GM13976 (cell line): ENCODE measurements at places on chromosomes 1 and 21.

DNA sequence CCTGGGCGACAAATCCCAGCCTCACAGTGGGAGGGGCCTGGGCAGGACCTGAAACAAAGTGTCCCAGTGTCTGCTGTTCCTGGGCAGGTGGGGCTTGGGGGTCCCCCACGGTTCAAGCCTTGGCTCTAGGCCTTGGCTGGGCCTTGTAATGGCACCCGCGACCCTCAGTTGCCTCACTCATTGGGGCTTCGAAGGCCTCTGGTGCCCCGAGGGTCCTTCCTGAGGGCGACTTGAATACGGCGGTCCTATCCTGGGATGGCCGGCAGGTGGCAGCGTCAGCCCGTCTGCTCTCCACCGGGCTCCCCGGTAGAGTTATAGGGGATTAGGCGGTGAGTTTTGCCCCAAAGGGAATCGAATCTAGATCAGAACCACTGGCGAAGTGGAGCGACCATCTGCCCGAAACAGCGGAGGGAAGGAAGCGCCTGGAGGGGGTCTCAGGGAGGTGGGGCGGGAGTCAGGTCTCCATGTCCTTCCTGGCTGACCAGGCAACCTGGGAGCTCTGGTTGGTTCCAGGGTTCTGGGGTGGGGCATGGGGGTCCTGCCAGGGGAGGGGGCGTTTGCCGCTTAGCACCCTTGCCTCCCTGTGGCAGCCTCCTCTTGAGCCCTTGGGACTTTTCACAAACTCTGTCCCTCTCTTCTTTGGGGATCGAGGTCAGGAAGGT is 2.1 kb upstream of the PEX10 start:
- DNase-seq = peak; percentile 90

DNA sequence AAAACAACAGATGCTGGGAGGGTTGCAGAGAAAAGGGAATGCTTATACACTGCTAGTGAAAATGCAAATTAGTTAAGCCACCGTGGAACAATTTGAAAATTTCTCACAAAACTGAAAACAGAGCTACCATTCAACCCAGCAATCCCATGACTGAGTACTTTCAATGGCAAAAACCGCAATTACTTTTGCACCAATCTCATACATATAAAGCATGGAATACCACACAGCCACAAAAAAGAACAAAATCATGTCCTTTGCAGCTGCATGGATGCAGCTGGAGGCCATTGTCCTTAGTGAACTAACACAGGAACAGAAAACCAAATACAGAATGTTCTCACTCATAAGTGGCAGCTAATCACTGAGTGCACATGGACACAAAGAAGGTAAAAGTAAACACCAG is 6.3 kb upstream of the OR2T8 start:
- no peak for DNase-seq

DNA sequence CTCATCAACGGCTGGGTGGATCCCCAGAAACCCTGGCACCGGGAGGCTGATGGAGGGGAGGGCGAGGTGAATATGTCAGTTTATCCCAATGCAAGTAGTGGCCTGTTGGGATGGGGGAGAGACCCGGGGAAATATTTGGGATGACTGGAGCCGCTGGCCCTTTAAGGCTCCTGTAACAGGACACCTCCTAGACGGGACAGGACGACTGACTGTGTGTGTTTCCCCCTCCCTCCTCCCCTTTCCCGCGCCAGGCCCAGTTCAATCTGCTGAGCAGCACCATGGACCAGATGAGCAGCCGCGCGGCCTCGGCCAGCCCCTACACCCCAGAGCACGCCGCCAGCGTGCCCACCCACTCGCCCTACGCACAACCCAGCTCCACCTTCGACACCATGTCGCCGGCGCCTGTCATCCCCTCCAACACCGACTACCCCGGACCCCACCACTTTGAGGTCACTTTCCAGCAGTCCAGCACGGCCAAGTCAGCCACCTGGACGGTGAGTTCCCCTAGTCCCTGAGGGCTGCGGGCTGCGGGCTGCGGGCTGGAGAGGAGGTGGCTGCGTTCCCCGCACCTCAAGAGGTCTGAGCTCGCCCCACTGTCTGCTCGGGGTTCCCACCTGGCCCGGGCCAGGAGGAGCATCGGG is 44.8 kb upstream of the CCDC27 start:
- no peak for DNase-seq

DNA sequence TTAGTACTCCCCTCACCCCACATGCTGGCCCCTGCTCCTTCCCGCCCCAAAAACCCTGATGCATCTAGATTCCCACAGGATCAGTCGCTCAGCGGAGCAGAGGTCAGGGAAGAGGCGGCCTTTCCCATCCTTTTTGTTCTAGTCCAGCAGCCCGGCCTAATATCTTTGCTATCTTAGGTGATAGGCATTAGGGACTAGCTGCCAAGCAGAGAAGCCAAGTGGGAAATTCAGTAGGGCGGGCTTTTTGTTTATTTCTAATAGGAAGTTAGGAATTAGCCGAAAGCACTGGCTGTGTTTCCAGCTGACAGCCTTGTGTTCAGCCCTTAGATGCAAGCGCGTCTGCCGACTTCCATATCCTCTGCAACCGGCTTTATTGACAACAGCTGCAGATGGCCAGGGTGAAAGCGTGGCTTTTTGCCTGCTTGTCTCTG is 59.0 kb upstream of the BCAR3 start:
- DNase-seq = no peak

DNA sequence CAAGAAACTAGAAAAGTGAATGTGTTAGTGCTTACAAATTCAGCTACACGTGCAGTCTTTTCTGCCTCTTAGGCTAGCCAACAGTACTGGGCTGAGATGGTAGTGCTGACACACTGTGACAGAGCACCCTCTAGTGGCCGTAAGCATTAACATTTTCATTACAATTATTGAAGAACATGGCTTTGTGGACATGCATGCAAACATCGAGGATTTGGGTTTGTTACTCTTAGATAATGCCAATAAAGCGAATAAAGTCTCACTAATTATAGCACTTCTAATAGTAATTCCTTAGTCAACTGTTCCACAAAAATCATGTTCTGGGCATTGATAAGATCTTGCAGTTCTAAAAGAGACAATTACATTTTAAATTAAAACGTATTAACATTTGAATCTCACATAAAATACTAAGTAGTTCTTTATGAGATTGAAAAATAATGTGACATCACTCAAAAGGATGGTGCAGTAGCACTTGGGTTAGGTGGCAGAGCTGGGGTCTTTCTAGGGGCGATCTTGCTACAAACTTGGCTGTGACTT is 47.1 kb downstream of the MYSM1 start:
- peak; percentile 61 for DNase-seq

DNA sequence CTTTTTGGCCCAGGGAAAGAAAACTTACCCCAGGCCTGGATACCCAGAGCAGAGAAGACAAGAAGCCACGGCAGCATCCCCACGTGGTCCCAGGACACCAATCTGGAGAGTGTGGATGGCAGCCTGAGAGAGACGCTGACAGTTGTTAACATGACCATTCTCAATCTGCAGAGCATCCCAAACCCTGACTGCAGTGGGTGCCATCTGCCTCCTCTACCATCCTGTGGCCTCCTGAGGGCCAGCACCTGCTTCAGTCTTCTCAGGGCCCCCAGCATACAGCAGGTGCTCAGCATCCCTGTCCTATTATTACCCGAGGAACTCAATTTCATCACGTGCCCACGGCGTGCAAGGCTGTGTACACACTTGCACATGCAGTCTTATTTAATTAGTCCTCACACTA is 785 bp downstream of the PGLYRP4 start:
- DNase-seq = no peak

DNA sequence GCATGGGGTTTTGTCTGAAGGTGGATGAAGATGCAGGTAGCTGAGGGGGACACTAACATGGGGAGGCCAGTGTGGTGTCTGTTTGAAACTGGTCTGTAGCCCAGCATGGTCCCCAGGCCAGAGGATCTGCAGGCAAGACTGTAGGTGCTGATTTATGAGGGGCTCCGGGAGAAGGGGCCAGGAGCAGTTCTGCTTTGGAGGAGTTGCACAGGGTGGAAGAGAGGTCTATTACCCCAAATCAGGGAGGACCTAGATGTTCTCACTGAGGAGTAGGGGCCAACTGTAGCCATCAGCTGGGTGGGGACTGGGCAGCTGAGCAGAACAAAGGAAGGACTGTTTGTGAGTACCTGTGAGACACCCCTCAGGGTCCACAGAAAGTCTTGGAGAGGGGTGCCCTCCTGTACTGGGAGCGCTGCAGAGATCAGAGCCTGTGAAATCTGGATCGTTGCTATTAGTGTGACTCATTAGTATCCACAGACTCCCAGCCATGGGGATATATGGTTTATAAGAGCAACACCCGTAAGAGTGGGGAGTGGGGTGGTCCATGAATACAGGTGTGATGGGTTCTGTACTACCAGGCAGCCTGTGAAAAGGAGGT is 64.3 kb upstream of the IRF2BP2 start:
- no peak for DNase-seq

DNA sequence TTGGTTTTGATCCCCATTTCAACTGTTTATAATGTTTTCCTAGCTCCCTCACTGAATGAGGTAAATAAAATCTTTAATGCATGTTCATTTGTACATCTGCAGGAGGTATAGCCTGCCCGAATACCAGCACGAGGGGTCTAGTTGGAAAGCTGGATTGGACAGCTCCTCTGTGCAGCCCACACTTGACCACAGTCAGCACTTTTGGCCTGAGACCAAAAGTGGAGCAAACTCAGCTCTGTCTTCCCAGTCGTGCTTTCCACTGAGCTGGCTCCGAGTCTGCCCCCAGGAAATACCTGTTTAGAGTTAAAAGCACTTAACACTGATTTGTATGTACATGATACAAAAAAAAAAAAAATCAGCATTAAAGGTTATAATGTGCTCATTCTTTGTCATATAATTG is 224.4 kb downstream of the DSCAM start:
- DNase-seq = no peak

GRCh38 chr1:211378844-211379243 is 52.2 kb downstream of the TRAF5 start:
- DNase-seq = no peak

- DNase-seq = no peak
Observed at GRCh38 chr1:19385221-19385620, 73.1 kb downstream of the SLC66A1 start.

DNA sequence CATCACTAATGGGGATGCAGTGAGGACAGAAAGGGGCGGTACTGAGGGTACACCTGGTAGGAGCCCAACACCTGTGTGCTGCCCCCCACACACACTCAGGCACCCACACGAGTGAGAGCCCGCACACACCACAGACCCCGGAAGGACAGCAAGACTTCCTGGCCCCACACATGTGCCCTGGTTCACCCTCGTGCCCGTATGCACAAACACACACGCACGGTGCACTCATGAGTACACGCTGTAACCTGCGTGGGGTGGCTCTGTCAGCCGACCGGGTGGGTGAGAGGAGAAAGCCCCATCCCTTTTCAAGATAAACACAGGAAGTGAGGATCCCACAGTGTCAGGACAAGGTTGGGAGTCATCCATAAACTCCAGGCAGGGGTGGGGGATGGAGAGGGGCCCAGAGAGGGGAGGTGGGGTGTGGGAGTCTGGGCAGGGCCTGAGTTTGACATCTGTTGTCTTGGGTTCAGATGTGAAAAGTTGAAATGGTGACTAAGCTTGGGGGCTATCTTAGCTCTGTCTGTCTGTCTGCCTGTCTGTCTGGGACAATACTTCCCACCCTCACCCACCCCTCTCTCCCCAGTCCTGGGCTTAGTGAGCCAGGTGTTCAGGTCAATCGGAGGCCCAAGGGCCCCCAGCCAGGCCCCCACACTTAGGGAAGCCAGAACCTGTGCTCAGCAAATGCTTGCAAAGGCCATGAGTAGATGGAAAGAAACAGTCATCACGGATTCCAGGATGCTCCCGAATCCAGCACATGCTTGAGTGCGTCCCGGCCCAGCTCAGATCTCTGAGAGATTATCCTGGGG is 119.8 kb upstream of the ZBTB40 start:
- DNase-seq = no peak

GRCh38 chr1:24450857-24451397 is 35.3 kb downstream of the NIPAL3 start:
- no peak for DNase-seq

GRCh38 chr1:193299038-193299437 is 112.6 kb upstream of the B3GALT2 start:
- DNase-seq = no peak

- DNase-seq = no peak
Observed at GRCh38 chr21:37429356-37429755, 62.8 kb downstream of the DYRK1A start.

DNA sequence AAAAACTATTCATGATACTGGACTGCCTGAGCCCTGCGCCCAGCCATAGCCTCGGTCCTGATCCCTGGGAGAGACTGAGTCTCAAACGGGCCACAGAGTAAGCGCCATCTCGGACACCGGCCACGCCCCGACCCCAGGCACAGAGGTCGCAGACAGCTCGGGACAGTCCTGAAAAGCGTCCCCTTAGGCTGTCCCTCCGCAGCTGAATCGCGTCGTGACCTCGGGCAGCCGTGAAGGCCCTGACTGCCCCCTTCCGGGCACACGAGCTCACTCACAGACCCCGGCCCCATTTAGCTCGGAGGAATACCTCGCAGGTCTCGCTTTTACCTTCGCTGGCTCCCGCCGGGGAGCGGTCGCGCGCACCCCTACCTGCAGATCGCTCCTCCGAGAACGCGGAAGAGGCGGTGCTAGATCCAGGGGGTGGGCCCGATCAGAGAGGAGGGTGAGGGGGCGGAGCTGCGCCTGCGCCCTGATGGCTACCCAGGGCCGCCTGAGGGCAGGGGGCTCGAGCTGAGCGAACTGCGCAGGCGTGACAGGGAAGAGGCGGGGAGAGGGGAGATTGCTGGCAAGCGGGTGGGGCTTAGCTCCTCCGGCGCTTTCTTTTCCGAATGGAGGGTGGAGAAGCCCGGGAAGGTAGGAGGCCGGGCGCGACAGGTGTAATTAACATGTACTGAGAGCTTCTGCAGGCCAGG is at the start of gene MKNK1:
TSS of gene MKNK1 (minus strand) at position 411 of the 692 bp plus-strand sequence. CDS start 20,941 bp downstream, outside the sequence.
- DNase-seq = peak; percentile 100

DNA sequence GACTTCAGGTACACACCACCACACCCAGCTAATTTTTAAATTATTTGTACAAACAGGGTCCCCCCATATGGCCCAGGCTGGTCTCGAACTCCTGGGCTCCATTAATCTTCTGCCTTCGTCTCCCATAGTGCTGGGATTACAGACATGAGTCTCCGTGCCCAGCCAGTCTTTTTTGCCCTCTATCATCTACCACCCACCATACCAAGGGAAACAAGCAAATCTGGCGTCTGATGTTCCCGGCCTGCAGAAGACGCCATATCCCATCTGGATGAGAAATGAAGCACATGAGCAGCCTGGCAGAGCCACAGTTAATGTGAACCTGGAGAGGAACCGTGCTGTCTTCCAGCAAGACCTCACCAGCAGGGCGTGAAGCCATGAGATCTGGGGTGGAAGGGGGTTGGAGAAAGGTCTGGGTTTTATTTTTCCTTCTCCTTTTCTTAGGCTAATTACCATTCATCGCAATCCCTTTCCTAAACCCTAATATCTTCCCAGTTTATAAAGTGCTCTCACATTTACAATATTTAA is 1.8 kb upstream of the PRELP start:
- DNase-seq = no peak

GRCh38 chr1:39317111-39317510 is 112.6 kb downstream of the MACF1 start:
- DNase-seq = no peak

GRCh38 chr1:103900005-103900404 is 150.3 kb downstream of the AMY1C start:
- no peak for DNase-seq
